ENCODE measurements at places on chromosomes 6 and 20.

GRCh38 chr6:161152527-161152862 is 121.4 kb downstream of the AGPAT4 start:
- no peak for DNase-seq

GRCh38 chr20:768426-768978 is at the start of gene SLC52A3:
Gene SLC52A3 (minus strand): TSS chr20:768500. CDS start chr20:765774, 2,726 bp downstream.
- DNase-seq, result no peak

GRCh38 chr20:46427384-46427783 is 21.0 kb upstream of the ELMO2 start:
- no peak for DNase-seq

DNA sequence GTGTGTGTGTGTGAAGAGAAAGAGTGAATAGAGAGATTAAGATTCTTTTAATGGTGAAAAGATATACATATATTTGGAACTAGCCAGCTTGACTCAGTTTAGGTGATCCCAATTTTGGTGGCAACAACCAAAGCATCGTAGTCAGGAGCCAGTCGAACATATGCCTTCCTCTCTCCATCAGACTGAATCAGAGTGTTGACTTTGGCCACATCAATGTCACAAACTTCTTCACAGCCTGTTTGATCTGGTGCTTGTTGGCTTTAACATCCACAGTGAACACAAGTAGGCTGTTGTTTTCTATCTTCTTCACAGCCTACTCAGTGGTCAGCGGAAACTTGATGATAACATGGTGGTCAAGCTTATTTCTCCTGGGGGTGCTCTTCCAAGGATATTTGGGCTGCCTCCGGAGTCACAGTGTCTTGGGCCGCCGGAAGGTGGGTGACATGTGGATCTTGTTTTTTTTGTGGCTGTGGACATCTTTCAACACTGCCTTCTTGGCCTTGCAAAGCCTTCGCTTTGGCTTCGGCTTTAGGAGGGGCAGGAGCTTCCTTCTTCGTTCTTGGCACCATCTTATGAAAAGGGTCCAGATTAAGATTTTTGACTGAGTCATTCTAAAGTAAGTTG is 3.4 kb downstream of the HLA-F start:
- DNase-seq, result no peak

GRCh38 chr20:59618131-59618530 is 13.8 kb downstream of the PHACTR3 start:
- DNase-seq, result no peak

GRCh38 chr6:41367700-41368099 is 32.3 kb downstream of the NCR2 start:
- no peak for DNase-seq

DNA sequence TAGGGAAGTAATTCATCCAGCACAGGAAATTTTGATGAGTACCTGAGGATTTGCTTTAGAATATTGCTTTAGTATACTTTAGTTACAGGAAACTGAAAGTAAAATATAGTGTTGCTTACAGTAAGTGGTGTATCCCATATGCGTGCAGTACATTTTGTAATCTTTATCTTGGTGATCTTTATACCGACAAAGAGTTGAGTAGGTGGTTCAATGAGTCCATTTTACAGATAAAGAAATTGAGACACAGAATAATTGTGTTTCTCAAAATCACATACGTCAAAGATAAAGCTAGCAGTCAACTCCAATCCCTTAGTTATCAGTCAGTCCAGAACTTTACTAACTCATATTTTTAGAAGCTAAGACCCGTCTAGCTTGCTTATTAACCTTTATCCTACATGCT is 65.8 kb upstream of the E2F3 start:
- no peak for DNase-seq

GRCh38 chr6:140345935-140346334 is 971.5 kb upstream of the CITED2 start:
- no peak for DNase-seq

- DNase-seq, result no peak
These were observed 166.6 kb downstream of the ARID1B start for GRCh38 chr6:156943816-156944215.

GRCh38 chr20:49214571-49214970 is 4.6 kb upstream of the DDX27 start:
- DNase-seq, result no peak

DNA sequence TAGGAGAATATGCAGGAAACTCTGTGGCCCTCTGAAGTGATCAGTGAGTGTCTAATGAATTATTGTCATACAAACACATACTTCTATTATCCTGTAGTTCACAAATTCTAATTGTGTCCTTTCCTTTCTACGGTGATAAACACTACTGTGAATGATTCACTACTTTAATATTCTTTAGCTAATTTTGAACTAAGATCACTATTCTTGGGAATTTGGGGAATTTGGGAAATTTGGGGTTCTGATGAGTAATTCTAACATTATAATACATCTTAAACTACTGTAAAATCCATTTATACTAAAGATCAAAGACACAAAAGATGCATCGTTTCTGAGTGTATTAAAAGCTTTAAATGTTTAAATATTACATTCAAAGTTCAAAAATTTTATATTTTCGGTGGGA is 1287.2 kb upstream of the CITED2 start:
- DNase-seq, result no peak

GRCh38 chr6:13384506-13384905 is 56.2 kb upstream of the TBC1D7 start:
- no peak for DNase-seq
